ENCODE measurements at places on chromosomes 2 and 18. TPM values are rescaled to one million over a fixed set of nuclear protein-coding genes. Genes with fewer than 3 reads are reported as not detected.

PUM2 gene
- total RNA-seq = 25.3 TPM

DNA sequence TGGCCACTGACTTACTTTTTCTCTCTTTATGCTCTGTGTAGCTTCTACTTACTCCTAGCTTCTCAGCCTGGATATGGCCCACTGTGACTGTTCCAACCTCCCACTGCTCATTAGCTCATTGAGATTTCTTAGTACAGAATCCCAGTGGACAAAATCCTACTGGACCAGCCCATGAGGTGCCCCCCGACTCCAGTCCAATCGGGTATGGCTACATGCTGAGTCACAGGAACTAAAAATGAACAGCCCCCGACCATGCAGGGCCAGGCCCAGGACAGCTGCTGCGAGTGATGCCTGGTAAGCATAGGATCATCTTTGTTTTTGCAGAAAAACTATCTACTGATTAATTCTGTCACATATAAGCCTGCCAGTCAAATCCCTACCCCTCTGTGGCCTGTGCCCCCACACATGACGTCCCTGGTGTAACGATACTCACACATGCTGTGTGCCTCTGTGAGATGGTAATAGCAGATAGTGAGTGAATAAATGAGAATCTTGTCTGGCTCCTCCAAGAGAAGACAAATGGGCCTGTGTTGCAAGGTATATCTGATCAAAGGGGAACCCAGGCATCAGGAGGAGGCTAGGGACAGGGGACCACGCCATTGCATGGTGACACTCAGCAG, 85.9 kb upstream of the KLF7 start:
- H3K4me3 ChIP-seq = no peak overlapping the region
- no peak for DNase-seq
- no peaks in the 10 kb centered on the region for H3K27me3 ChIP-seq
- no peaks in the 10 kb centered on the region for H3K36me3 ChIP-seq

DNA sequence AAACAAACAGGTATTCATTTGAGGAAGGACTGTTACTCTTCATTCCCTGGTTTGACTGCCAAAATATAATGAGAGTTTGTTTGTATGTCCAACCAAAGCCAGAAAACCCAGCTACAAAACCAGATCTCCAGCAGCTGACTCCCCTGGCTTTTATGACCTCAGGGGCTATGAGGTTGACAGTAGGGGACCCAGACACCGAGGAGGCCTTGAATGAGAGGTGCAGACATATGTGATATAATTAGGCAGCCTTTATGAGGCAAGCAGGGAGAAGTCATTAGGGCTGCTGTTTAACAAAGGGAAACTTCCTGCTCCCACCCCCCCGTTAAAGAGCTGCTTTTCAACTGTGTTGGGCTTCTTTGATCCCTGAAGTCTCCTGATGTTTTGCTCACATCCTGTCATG, 236.7 kb downstream of the SLC4A3 start:
- H3K36me3 ChIP-seq = no peaks in the 10 kb centered on the region
- H3K4me1 ChIP-seq = peaks cover 10% of the 10 kb centered on the region

GRCh38 chr2:172877826-172878225, 142.2 kb downstream of the RAPGEF4 start:
- H3K27ac ChIP-seq = no peak overlapping the region
- DNase-seq = peak; percentile 25
- no peaks in the 10 kb centered on the region for H3K27me3 ChIP-seq

DNA sequence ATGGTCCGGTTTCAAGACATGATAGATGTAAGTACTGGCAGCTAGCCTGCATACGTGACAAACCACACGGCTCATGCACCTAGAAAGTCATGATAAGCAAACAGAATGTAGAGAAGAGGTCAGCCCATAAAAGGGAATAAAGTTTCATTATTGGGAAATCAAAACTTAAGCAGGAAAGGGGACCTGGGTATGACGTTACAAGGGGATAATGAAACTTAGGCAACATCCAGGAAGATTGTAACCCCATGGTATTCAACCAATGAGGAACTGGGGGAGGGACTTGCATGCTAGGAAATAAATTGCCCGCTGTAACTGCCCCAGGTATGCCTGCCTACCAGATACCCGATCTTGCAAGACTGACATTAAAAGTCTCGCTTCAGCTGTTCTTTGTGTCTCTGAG, 1679.0 kb downstream of the SUCLG1 start:
- no peak overlapping the region for H3K4me3 ChIP-seq
- H3K27me3 ChIP-seq = no peaks in the 10 kb centered on the region
- DNase-seq = peak; percentile 79
- peak overlapping the region; percentile 49 for H3K27ac ChIP-seq
- no peaks in the 10 kb centered on the region for H3K36me3 ChIP-seq
- peaks cover 11% of the 10 kb centered on the region for H3K4me1 ChIP-seq

DNA sequence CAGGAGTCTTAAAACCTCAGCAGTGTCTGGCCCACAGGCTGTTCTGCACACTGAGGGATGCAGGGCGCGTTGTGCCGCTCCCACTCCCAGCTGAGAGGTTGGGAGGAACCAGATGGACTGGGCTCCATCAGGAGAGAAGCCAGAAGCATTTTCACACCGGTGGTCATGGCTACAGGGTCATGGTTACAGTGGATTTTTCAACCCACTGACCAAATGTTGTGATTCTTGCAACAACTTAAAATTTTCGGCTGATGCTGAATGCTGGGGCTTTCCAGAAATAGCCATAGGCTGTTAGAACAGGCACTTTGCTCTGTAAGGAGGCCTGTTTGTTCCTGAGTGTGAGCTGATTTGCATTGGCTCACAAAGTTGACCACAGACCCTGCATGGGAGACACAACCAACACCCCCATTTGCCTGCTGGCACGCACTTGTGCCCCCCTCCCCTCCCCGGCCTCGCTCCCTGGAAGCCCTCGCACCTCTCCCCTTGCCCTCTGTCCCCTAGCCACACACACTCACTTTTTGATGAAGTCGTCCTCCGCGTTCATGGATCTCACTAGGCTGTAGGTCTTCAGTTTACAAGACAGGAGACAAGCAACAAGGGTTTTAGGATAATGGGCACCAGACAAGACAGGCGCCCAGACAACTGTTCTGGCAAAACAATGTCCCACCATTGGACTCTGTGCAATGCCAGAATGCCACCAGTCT, 3.4 kb downstream of the LPIN1 start:
- H3K27ac ChIP-seq = no peak overlapping the region
- H3K36me3 ChIP-seq = no peaks in the 10 kb centered on the region
- H3K27me3 ChIP-seq = no peaks in the 10 kb centered on the region
- DNase-seq = no peak
- no peak overlapping the region for H3K4me3 ChIP-seq

DNA sequence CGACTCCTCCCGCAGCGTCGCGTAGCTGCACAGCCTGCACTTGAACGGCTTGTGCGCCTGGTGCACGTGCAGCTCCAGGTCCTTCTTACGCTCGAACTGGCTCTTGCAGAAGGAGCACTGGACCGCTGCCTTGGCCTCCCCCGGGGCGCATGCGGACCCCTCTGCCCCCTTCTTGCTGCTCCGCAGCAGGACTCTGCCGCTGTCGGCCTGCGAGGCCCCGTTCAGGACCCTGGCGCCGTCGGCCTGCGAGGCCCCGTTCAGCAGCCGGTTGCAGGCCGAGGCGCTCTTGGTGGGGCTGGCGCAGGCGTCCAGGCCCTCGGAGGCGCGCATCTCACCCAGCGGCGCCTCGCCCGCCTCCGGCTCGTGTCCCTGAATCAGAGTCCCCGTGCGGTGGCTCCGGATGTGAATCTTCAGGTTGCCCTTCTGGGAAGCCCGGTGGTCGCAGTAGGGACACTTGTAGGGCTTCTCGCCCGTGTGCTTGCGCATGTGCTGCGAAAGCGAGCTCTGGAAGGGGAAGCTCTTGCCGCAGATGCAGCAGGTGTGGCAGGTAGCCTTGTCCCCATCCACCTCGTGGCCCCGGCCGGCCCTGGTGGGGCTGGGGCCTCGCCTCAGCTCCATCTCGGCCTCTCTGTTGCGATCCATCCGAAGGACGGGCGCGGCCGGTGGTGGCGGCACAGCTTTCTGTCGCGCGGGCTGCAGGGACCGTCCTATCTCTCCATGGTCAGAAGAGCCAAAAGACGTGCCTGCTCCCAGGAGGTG, 52.5 kb downstream of the ZNF516 start:
- no peaks in the 10 kb centered on the region for H3K36me3 ChIP-seq
- no peak for DNase-seq
- H3K4me3 ChIP-seq = no peak overlapping the region
- peaks cover 28% of the 10 kb centered on the region for H3K27me3 ChIP-seq

DNA sequence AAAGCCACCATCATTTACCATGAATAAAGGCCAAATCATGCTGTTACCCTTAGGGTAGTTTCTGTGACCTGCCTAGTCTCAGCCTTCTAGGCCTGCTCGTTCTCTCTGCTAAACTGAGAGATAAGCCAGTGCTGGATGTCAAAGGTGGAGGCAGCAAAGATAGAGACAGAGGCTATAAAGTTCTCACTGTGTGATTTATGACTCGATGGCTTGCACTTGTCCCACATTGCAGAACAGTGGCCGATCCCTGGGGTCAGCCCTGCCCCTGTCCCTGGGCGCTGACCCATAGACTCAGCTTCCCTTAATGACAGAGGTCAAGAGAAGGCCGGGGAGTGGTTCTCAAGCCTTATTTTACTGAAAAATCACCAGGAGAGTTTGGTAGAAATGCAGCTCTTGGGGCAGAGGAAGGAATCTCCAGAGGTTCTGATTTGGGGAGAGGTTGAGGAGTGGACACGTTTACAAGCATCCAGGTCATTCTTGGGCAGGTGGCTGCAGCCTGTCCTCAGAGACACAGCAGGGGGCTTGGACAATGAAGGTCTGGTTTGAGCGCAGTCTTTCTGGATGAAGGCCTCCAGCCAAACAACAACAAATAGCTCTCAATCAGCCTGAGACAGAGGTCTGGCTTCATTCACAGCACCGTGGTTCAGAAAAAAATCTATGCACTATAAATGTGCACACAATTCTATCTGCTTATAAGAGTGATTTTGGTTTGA, 143.5 kb downstream of the ACKR3 start:
- no peak for DNase-seq
- H3K27me3 ChIP-seq = no peaks in the 10 kb centered on the region
- peak overlapping the region; percentile 86 for H3K27ac ChIP-seq
- H3K4me3 ChIP-seq = no peak overlapping the region

TRIM54 gene
- total RNA-seq = 1.6 TPM

- no peaks in the 10 kb centered on the region for H3K4me1 ChIP-seq
- no peak overlapping the region for H3K27ac ChIP-seq
- no peak overlapping the region for H3K4me3 ChIP-seq
- no peaks in the 10 kb centered on the region for H3K36me3 ChIP-seq
- no peak for DNase-seq
Observed at GRCh38 chr2:179403624-179404023, 139.0 kb upstream of the SESTD1 start.

DNA sequence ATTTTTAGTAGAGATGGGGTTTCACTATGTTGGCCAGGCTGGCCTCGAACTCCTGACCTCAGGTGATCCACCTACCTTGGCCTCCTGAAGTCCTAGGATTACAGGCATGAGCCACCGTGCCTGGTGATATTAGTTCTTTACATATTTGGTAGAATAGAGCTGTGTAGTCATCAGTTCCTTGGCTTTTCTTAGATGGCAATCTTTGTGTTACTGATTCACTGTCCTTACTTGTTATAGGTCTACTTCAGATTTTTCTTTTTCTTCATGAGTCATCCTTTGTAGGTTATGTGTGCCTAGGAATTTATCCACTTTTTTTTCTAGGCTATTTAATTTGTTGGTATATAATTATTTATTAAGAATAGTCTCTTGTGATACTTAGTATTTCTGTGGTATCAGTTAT, 30.3 kb upstream of the ZSWIM2 start:
- no peaks in the 10 kb centered on the region for H3K36me3 ChIP-seq
- no peak for DNase-seq
- H3K4me1 ChIP-seq = no peaks in the 10 kb centered on the region

SPEG gene
- 30.7 TPM for total RNA-seq

WDR12 gene
- total RNA-seq = 60.5 TPM

DNA sequence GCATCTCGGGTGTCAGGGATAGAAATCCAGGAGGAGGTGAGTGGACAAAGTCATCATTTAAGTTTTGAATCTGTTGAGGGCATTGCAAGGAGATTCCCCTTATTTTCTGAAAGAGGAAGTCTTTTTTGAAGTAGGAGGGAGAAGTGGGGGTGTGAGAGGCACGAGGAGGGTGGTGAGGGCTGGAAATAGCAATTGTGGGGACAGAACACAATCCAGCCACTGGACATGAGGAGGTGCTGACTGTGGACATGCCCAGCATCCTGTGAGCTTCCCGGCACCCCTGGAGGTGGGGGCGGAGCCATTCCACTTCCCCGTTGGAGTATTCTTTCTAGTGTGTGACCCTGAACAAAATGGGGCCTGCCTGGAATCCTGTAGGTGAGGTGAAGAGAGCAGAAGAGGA, 310.7 kb upstream of the EPAS1 start:
- no peak overlapping the region for H3K4me3 ChIP-seq
- H3K27ac ChIP-seq = no peak overlapping the region
- H3K27me3 ChIP-seq = no peaks in the 10 kb centered on the region
- no peaks in the 10 kb centered on the region for H3K36me3 ChIP-seq
- H3K4me1 ChIP-seq = peaks cover 5% of the 10 kb centered on the region
- no peak for DNase-seq

DNA sequence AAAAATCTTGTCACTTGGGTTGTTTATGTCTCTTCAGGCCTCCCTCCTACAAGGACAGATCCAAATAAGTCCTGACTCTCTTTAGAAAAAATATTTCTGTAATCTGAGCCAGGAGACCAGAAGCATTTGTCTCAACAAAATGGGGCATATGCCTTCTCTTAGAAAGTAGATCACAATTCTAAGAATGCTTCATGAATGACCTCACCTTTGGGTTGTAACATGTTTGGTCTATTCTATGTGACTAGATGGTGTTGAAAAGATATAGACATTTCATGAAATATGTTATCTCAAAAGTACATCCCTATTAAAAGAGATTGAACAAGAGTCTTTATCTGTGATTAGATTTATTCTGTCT, 159.0 kb upstream of the SETBP1 start:
- H3K36me3 ChIP-seq = no peaks in the 10 kb centered on the region
- peak; percentile 39 for DNase-seq
- peak overlapping the region; percentile 9 for H3K4me3 ChIP-seq
- peak overlapping the region; percentile 91 for H3K27ac ChIP-seq

DNA sequence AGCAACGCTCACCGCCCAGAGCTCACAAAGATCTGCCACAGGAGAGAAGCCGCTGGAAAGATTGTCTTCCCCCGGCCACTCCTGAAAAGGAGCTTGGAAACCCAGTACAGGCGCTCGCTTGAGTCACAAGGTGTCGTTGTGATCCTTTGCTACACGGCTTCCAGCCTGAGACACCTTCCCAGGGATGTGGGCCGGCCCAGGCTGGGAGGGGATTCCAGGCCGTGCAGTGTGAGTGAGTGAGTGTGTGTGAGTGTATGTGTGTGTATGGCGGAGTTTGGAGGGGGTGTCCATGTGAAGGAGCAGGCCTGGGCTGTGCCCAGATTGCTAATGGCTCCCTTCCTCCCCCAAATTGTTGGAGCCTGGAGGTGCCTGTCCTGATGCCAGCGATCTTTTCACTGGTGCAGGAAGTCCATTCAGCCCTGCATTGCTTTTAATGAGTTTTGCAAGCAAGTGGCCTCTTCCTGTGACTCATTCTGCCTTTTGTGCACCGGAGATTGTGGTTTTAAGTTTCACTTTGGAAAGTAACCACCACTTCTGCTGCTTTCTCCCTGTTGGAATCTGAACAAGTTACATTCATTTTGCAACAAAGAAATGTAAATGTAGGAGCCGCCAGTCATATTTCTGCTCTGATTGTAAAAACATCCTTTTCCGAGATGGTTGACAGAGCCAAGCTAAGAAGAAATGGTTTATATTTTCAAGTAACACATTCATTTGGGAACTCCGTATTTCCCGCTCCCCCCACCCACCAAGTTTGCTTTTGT, 83.7 kb downstream of the LPIN1 start:
- H3K4me1 ChIP-seq = peaks cover 23% of the 10 kb centered on the region
- peak overlapping the region; percentile 94 for H3K27ac ChIP-seq
- peak; percentile 98 for DNase-seq
